Stomach (tissue), 19 donors: ENCODE measurements at places on chromosomes 1 and 21. TPM values are rescaled to one million over a fixed set of nuclear protein-coding genes. Genes with fewer than 3 reads are reported as not detected.

The RGL1 gene
- 2.0 TPM for polyA plus RNA-seq

The SGIP1 gene
- polyA plus RNA-seq, result 1.9 TPM

The ATP8B2 gene
- polyA plus RNA-seq, result 5.4 TPM

The SPRR2B gene
- polyA plus RNA-seq, result not detected

The CEP350 gene
- 2.4 TPM for polyA plus RNA-seq

The EDN2 gene
- polyA plus RNA-seq, result 2.1 TPM

The ZMPSTE24 gene
- polyA plus RNA-seq, result 14.1 TPM

The CFAP107 gene
- polyA plus RNA-seq, result not detected
